ENCODE measurements at places on chromosomes 7 and 10.

- DNase-seq: no peak
Measured at GRCh38 chr7:23043441-23043840, 29.5 kb upstream of the HYCC1 start.

DNA sequence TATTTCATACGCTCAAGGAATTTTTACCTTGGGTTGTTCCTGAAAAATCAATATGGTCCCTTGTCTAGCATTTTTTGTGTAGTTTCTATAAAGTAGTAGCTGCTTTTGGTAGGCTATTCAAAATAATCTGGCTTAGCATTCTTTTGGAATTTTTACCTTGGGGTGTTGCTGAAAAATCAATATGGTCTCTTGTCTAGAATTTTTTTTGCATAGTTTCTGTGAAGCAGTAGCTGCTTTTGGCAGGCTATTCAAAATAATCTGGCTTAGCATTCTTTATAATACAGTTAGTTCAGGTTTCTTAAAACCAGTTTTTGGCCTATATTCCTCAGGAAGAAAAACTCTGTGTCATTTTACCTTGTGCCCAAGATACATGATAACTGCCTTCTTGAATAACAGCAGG, 301.9 kb downstream of the SUGCT start:
- DNase-seq: no peak

DNA sequence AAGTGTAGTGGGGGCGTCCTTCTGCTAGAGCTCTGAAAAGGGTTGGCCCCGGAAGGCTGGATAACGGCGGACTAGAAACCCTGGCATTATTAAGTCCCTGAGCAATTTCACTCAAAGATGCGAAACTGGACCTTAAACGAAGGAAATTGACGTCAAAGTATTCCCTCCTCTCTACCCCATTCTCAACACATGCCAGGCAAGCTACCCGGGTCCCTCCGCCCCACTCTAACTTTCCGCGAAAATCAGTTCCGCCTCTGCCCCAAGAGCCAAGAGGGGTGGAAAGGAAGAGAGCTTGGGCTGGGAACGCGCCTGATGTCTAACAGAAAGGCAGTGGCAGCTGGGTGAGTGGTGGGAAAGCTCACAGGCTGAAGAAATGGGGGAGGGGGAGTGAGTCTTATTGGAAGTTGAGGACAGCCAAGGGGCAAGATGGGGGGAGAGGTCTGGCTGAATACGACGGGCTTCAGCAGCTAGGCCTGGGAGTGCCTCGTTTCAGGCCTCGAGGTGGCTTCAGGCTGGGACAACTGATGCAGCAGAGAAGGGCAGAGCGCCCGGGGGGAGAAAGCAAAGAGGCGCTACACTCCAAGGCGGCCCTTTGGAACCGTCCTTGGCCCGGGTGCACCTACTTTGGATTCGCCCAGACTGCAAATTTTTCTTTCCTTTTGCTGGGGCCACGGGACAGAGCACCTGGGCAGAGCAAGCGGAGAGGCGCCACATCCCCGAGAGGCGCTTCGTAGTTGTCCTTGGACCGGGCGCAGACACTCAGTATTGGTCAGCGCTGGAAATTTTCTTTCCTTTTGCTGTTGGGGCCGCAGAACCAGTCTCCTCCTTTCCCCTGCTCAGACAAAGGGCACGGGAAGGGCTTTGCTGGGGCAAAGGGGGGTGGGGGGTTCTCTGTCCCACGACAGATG, 2.0 kb upstream of the FEZF1 start:
- no peak for DNase-seq

DNA sequence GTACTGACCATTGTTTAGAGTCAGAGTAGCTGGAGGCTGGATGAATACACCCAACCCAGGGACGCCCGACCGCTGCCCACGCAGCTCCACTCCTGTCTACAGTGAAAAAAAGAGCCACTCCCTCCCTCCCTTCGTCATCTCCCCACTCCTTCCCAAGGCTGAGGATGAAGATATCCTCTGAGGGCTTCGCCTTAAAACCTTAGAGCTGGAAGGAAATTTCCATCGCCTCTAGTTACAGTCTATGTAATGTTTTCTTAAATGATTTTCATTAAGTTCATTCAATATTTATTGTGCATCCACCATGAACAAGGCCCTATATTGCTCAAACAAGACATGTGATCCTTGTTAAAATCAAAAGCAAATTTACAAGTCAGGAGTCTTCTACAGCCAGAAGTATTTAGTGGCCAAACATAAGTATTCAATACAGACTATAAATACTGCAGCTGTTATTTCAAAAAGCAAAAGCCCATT, 11.3 kb upstream of the SLIT1 start:
- DNase-seq: no peak

DNA sequence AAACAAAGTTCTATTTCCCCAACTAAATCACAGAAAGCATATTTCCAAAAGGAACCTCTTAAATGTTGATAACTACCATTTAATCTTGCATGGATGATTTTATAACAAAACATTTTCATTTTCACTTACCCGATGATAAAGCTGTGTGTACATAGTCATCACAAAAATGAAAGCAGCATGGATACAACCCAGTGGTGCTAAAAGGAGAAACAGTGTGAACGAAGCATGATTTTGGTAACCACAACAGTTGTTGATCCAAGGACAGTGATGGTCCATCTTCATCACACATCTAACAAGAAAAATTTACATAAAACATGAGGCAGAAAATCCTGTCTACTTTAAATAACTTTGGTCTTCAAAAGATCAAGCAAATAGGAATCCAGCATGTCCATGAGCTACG, 4.7 kb downstream of the ZDHHC6 start:
- DNase-seq: no peak

- no peak for DNase-seq
Measured at GRCh38 chr7:86913709-86914108, 145.7 kb downstream of the ELAPOR2 start.

DNA sequence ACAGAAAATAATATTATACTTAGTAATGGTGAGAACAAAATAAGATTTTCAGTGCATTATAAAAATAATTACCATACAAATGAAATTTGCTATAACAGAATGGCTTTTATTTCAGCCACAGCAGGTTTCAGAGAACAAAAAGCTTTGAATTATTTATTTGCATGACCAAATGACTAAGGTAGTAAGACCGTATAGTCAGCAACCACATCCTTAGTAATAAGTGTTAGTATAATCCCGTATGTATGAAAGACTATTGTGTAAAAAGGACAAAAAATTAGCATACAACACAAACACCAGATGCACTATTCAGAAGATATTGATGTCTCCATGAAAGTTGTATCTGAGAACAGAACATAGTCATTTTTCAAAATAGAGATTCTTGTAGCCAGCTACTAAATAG, 12.2 kb downstream of the PDZD8 start:
- DNase-seq: no peak

DNA sequence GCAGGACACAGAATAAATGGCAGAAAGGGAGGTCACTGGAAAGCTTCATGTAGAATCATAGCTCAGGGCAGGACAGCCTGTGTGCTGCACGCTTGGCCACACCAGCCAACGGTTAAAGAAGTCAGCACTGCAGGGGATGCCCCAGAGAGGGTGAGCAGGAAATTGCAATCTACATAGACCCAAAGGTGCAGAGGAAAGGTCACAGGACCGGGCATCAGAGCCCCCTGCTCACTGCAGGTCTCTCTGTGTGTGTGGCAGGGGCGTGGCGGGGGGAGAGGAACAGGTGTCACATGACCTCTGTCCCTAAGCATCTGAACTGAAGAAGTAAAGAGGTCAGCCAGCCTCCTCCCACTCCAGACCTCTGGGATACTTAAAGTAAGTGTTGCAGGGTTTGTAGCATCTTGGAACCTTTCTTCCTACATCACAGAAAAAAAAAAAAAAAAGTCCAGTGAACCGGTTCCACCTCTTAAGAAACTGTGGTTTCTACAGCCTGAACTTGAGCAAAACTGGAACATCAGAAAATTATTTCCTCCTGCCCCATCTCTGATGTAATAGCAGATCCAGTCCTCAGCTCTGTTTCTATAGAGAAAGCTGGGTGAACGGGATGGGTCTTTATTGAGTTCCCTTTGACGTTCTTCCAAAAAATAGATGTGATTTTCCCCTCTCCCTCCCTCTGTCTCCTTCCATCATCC, 64.3 kb downstream of the RGS10 start:
- DNase-seq: no peak

DNA sequence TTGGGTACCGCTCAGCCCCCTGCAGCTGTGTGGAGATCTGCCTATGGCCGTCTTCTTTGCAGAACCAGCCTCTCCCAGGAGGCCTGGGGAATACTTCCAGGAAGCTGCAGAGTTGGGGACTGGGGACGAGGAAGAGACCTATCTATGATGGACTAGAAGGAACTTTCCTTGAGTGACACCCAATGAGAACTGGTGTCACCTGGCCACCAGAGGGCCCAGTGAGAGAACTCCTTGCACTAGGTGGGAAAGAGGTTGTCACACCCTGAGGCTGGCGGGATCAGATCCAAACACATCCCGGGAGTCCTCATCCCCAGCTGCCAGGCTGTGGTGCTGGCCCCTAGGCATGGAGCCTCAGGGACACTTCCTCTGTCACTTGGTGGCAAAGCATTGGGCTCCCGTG, 4.9 kb upstream of the GRID2IP start:
- DNase-seq: peak; percentile 12

GRCh38 chr7:16695621-16696237, 49.7 kb downstream of the BZW2 start:
- DNase-seq: peak; percentile 54

GRCh38 chr10:61793760-61794703, 107.5 kb upstream of the ARID5B start:
- peak; percentile 62 for DNase-seq

DNA sequence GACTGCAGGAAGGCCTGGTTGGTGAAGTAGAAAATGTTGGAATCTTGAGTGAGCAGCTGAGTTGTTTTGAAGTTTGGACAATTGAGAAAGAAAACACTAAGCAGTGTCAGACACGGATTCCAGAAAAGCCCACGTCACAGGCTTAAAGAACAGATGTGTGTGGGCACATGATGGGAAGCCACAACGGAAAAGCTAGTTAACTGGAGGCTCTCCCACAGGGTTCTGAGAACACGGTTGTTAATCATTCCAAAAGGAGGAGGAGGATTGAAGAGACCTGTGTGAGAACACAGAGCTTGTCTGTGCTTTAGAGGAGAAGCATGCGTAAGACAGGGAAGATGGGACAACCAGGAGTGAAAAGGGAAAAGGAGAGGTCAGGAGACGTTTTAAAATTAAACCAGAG, 42.6 kb downstream of the SHH start:
- DNase-seq: no peak

- DNase-seq: no peak
Measured at GRCh38 chr10:61612450-61612849, 50.3 kb upstream of the CABCOCO1 start.

Measured in NCI-H1092 treated with DMSO at 0.1 percent for 48 hours (cell line).